Type B pancreatic cell (in vitro differentiated cells): ENCODE measurements at places on chromosomes 4 and X.

DNA sequence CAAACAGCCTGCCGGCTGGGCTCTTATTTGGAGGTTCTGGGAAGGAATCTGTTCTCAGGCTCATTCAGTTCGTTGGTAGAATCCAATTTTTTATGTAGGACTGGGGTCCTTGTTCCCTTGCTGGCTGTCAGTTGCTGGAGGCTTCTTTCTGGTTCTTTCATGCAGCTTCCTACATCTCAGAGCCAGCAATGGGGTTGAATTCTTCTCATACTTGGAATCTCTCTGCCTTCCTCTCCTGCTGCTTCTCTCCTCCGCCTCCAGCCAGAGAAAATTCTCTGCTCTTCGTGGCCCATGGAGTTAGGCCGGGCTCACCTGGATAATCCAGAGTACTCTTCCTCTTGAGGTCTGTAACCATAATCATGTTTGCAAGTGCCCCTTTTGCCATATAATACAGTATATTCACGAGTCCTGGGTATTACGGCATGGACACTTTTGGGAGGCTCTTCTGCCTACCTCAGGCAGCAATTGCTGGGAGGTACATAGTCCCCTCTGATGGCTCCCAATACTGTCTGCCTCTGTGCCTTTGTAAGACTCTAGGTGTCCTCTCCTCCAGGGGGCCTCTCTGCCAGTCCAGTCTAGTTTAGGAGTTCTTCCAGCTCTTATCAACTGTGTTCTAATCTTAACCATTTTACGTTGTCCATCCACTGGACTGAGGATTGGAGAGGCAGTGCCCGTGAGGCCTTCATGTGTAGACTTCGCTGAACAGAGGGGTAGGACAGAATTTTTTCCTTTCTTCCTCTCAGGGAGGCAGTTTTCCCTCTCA lies 2.2 kb downstream of the TRMT44 start:
- DNase-seq: no peak

DNA sequence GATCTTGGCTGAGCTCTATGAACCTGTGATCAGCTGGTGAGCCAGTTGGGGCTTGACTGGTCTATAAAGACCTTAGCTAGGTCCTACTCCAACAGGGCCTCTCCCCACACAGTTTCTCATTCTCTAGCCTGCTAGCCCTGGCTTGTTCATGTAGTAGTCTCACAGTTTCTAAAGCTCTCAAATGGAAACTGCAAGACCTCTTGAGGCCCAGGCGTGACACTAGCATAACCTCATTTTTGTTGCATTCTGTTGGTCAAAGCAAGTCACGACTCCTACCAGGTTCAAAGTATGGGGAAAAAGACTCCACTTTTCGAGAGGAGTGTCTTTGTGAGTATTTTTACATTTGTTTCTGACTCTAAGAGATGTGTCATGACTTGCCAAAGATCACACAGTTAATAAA lies 50.9 kb downstream of the CEP44 start:
- DNase-seq: no peak

DNA sequence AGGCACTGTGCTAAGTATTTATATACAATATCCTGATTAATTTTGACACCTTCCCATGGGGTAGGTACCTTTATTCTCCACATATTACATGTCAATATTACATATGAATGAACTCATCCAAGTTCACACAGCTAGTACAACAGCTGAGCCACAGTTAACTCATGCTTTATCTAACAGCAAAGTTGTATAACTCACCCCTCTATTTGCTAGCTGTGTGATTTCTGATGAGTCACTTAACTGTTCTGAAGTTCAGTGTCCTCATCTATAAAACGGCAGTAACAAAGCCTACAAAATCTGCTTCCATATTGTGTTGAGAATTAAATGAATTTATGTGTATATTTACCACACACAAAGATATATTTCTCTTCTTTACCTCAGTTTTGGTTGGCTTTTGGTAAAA lies 48.2 kb upstream of the KDR start:
- DNase-seq: no peak

GRCh38 chrX:152869972-152870371 lies 27.9 kb upstream of the ZNF185 start:
- no peak for DNase-seq

- no peak for DNase-seq
These were observed 209.0 kb downstream of the PPARGC1A start for GRCh38 chr4:23680671-23681518.

DNA sequence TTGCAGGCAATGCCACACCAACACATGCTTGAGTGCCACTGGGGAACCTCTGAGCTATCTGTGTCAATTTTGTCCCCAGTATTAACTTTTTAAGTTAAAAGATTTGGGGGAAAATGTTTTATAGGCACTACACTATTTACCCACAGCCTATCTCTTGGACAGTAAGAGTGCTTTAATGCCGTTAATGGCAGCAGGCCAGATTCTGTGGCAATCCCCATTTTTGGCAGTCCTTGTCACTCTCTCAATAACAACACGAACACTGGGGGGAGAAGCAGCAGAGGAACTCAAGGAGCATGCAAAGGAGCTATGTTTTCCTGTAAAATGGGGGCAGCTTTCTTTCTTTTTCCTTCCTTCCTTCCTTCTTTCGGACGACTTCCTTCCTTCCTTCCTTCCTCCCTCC lies 168.6 kb downstream of the NSUN7 start:
- DNase-seq: no peak

- no peak for DNase-seq
These were observed 435.4 kb upstream of the TENM3 start for GRCh38 chr4:181807771-181808170.

GRCh38 chr4:152385551-152385950 lies 150.3 kb downstream of the FBXW7 start:
- DNase-seq: no peak

- DNase-seq: no peak
These were observed 6.0 kb downstream of the RASL11B start for GRCh38 chr4:52868133-52868532.

DNA sequence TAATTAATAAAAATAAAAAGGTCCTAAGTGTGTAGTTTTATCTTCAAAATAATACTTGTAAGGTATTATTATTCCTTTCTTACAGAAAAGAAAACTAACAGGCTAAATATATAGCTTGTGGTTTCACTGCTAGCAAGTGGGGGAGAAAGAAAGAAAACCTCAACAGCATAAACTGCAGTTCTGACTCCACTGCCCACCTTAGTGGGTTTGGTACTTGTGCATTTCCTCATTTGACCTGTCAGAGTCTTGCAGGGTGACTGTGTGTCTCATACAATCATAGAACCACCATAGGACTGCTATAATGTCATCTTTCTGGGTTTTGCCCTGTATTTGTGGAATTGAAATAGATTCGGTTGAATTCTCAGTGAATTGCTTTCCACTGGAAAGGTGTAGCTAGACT lies 94.7 kb upstream of the PUDP start:
- DNase-seq: no peak
